Articular chondrocyte of knee joint (primary cell): ENCODE measurements at places on chromosomes 1 and 21. TPM values are rescaled to one million over a fixed set of nuclear protein-coding genes. Genes with fewer than 3 reads are reported as not detected.

The GSTM5 gene
- 7.8 and 9.1 TPM in 2 replicates for total RNA-seq

The KCNJ6 gene
- 0.78 and 1.3 TPM in 2 replicates for total RNA-seq

The TMPRSS15 gene
- not detected in 2 replicates for total RNA-seq

The SLFNL1 gene
- 0.43 and 0.65 TPM in 2 replicates for total RNA-seq

The HSD17B7 gene
- 9.8 and 12.1 TPM in 2 replicates for total RNA-seq

The DNM3 gene
- total RNA-seq = 2.4 and 3.8 TPM in 2 replicates

The PLPP3 gene
- 344 and 431 TPM in 2 replicates for total RNA-seq

The MPC2 gene
- total RNA-seq = 49.9 and 68.3 TPM in 2 replicates

The TMEM125 gene
- total RNA-seq = not detected in 2 replicates

The HENMT1 gene
- total RNA-seq = 5.4 and 7.8 TPM in 2 replicates

The TNFRSF1B gene
- 23.6 and 30.3 TPM in 2 replicates for total RNA-seq

The TMEM82 gene
- not detected in 2 replicates for total RNA-seq

The CCT8 gene
- 140 and 159 TPM in 2 replicates for total RNA-seq

The DMRTA2 gene
- total RNA-seq = not detected in 2 replicates

The AADACL3 gene
- not detected in 2 replicates for total RNA-seq

The CFAP126 gene
- not detected in 2 replicates for total RNA-seq

The BECN2 gene
- not detected in 2 replicates for total RNA-seq

The CCDC24 gene
- 3.0 and 3.5 TPM in 2 replicates for total RNA-seq

The F13B gene
- total RNA-seq = not detected in 2 replicates

The PRDM16 gene
- 10.6 and 10.7 TPM in 2 replicates for total RNA-seq

The PYHIN1 gene
- not detected in 2 replicates for total RNA-seq

The TNNT2 gene
- not detected in 2 replicates for total RNA-seq

The BOLA1 gene
- 4.2 and 6.4 TPM in 2 replicates for total RNA-seq

The NUCKS1 gene
- 213 and 236 TPM in 2 replicates for total RNA-seq

The PANK4 gene
- total RNA-seq = 15.0 and 15.8 TPM in 2 replicates

The DIO1 gene
- total RNA-seq = not detected in 2 replicates

The HJV gene
- 0.13 TPM in 1 of 2 replicates, not detected in the other for total RNA-seq

The IGSF5 gene
- total RNA-seq = 0.26 and 0.32 TPM in 2 replicates

The SPRR1B gene
- total RNA-seq = not detected in 2 replicates

The FOXO6 gene
- total RNA-seq = 0.11 and 0.13 TPM in 2 replicates

The SIK1 gene
- 1.2 and 1.4 TPM in 2 replicates for total RNA-seq

The S100A16 gene
- total RNA-seq = 128 and 138 TPM in 2 replicates

The PKLR gene
- total RNA-seq = 0.13 TPM in 1 of 2 replicates, not detected in the other

The LRRC71 gene
- total RNA-seq = not detected in 2 replicates
